Right atrium auricular region (tissue), 2 donors: ENCODE measurements at places on chromosomes 5 and 9. TPM values are rescaled to one million over a fixed set of nuclear protein-coding genes. Genes with fewer than 3 reads are reported as not detected.

DNA sequence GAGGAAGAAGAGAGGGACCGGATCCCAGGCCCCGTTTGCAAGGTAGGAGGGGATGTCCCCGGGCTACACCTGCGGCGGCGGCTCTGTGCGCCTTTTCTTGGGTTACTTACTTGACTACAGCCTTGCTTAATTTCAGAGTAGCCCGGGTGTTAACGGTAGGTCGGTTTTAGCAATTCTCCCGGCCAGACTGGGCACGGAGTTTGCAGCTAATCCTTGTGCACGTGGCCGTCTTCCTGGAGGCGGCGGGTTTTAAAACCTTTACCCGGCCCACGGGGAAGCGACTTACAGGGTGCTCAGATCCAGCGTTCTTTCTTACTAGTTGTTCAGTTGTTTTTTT lies 313 bp downstream of the BRIX1 start:
- DNase-seq: no peak

GRCh38 chr9:115008536-115009270 lies 78.3 kb upstream of the TNFSF8 start:
- DNase-seq: no peak

DNA sequence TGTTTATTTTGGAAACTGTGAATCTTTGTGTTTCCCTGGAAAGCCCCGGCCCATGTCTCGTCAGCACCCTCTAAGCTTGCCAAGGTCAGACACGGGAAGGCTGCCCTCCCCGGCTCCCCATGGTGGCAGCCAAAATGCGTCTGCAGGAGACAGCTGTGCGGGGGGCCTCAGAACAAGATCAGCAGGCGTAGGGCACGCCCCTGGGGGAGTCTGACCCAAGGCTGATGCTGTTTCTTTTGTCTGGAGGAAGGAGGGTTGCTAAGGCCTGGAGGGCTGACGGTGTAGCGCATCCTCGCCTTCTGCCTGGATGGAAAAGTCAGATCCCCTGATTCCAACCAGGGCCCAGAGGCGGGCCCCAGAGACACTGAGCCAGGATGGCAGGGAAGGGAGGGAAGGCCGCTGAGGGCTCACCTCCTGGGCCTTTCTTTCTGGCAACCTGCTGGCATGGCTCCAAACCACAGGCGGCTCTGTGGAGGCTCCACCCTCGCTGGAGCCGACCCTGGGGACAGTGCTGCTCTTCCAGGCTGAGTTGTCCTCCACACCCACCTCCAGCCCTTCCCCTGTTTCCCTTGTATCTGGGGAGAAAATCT lies 57.2 kb downstream of the OLFM1 start:
- no peak for DNase-seq

- DNase-seq: no peak
Observed at GRCh38 chr9:17246770-17247169, 111.9 kb downstream of the CNTLN start.

GRCh38 chr9:71746023-71746757 lies 22.1 kb downstream of the CEMIP2 start:
- DNase-seq: no peak

DNA sequence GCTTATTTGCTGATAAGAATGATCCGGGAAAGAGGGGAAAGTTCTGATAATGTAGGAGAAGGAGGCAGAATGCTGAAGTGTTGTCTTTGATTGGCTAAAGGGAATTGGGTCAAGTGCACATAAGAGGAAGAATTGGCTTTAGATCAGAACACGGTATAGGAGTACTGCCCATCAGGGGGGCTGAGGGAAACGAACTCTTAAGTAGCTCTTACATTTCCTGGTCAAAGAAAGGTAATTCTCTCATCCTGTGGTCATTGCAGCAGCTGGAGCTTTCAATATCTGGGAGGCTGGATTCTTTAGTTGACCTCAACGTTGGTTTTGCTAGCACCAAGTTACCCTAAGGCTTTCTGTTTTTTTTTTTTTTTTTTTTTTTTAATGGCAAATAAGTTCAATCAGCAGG lies 178.7 kb upstream of the NR3C1 start:
- no peak for DNase-seq

- DNase-seq: no peak
Observed at GRCh38 chr9:82650368-82650767, 412.6 kb downstream of the RASEF start.

- DNase-seq: no peak
Observed at GRCh38 chr5:66647146-66647856, 51.1 kb downstream of the MAST4 start.

DNA sequence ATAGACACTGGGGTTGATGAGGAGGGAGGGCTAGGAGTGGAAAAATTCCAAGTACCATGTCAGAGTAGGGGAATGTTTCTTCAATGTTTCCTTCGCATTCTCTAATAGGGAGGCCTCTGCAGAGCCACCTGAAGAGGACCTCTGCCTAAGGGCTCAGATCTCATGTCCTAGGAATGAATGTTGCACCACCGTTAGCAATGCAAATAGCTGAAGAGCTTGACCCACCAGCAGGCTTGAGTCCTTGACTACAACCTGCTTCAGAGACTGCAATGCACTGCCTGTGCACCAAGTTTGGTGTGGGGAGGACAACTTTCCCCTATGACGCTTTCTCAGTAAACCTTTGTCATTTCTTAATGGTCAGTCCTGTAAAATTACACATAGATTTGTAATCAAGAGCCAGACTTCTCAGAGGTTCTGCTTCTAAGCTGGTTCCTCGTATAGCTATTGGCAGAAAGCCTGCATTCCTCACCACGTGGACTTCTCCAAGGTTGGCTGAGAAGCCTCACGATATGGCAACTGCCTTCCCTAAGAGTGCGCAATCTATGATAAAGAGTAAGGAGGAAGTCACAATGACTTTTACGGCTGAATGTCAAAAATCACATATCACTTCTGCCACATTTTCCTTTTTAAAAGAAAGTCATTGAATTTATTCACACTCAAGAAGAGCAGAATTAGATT lies 600.7 kb upstream of the PTGER4 start:
- no peak for DNase-seq

DNA sequence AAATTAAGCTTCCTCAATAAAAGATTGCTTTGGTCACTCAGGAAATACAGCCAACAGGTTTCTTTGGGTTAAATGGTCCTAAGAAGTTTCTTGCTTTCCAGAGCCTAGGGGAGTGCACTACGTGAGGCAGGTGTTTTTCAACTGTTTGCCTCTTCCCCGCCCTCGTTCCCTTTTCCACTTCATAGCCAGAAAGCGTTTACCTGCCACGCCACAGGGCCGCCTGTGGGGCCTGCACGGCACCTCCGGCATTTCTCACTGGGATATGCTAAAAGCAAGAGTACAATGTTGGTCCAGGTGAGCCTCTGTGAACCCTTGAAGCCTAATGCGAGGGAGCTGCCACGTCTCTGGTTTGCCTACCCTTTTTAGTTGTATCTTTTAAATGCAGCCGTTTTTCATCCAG lies 167.6 kb upstream of the OTULINL start:
- no peak for DNase-seq

GRCh38 chr9:101126556-101126955 lies 98.0 kb downstream of the PLPPR1 start:
- DNase-seq: no peak

GRCh38 chr9:137247916-137248175 lies 3.2 kb upstream of the STPG3 start:
- no peak for DNase-seq

DNA sequence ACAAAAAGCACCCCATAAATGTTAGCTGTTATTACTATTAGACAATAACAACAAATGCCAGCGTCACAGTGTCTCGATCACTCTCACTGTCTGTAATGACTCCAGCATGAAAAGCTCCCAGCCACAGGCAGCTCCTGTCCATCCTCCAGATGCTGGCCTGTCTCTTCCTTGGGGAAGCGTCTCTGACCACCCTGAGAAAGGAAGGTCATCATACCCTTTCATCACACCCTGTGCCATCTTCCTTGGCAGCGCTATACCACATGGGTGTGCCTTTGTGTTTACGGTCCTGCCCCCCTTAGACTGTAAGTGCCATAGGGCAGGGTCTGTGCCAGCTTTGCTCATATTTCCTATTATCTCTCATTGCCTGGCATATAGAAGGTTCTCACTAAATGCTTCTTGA lies 90.6 kb downstream of the PRRT1B start:
- no peak for DNase-seq

- no peak for DNase-seq
Observed at GRCh38 chr5:111511174-111511830, 1.0 kb downstream of the STARD4 start.

- DNase-seq: no peak
Observed at GRCh38 chr9:3746296-3747275, 220.8 kb upstream of the RFX3 start.

GRCh38 chr9:94528886-94529285 lies 26.0 kb upstream of the PCAT7 start:
- no peak for DNase-seq

DNA sequence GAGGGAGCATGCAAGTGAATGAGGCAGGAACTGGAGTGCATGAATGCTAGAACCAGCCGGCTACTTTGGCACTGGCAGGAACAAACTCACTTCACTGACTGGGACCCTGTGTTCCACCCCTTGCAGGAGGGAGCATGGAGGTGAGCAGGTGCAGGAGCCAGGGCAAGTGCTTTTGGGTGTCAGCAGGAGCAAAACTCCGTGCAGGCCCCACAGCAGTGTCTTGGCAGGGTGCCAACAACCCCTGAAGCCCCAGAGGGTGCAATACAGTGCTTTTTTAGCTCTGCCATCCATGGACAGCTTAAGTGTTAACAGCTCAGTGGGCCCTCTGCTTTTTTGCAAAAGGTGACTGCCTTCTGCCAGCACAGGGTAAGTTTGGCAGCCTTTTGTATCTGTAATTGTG lies 245.8 kb upstream of the PCSK5 start:
- DNase-seq: no peak

GRCh38 chr5:9430306-9430705 lies 115.6 kb downstream of the SEMA5A start:
- DNase-seq: no peak

DNA sequence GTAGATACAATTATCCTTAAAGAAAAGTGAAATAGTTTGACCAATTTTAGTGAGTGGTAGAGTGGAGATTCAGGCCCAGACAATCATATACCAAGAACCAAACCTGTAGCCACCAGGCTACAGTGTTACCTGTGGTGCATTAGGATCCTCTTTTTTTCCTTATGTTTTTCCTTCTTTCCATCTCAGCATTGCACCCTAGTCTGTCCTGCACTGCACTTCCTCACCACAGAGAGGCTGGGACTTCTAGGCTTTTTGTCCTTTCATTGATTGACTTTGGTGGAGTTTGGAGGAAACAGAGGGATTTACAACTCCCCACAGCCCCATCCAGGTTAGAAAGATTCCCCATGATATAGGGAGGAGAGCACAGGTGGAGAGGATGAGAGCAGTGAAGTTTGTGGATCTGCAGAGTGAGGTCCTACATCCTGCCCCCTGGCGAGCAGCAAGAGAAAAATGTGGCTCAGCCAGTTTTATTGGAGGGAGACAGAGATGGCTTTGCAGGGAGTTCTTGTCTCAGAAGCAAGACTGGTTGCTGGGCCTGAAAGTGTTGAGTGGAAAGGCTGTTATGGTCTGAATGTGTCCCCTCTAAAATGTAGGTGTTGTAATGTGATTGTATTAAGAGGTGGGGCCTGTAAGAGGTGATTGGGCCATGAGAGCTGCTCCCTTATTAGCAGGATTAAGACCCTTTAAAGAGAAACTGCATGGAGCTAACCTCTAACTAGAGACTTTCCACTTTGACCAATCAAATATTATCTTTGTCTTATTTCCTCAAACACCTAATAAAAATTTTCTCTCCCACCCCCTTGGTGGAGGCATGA lies 36.2 kb downstream of the KIF4B start:
- no peak for DNase-seq

DNA sequence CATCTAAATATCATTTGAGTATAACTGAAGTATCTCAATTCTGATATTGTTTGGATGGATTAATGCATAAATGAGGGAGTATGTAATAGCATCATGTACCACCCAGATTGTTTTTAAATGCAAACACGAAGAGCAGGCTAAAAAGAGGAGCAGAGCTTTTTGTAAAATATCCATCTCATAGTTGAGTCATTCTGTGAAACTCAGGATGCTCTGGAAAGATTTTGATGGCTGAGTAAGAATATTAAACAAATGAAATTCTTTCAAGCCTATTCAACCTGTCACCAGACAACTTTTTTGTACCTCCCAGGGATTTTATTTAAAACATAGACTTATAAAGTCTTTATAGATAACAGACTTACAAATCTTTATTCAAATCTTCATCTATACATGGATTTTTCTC lies 625.9 kb downstream of the TLE4 start:
- no peak for DNase-seq

ARHGEF28 gene
- 1.0 TPM for total RNA-seq

ORM1 gene
- total RNA-seq: not detected

TAF11L5 gene
- not detected for total RNA-seq

TMEFF1 gene
- 0.37 TPM for total RNA-seq

PAX5 gene
- total RNA-seq: 0.59 TPM
